ENCODE measurements at places on chromosomes 11 and 22.

DNA sequence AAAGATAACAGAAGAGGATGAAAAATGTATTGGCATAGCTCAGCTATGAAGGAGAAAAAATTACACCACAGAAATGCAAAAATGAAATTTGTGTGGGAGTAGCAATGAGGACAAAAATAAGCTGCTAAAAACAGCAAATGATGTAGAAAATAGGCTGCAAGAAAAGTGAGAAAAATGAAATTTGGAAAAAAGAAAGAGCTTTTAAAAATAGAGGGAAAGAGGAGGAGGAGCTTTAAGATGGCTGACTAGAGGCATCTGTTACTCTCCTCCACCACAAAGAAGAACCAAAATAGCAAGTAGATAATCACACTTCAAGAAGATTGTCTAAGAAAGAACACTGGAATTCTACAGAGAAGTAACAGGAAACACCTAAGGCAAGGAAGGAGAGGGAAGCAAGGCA lies 23.7 kb upstream of the OR5AN1 start:
- DNase-seq = no peak

DNA sequence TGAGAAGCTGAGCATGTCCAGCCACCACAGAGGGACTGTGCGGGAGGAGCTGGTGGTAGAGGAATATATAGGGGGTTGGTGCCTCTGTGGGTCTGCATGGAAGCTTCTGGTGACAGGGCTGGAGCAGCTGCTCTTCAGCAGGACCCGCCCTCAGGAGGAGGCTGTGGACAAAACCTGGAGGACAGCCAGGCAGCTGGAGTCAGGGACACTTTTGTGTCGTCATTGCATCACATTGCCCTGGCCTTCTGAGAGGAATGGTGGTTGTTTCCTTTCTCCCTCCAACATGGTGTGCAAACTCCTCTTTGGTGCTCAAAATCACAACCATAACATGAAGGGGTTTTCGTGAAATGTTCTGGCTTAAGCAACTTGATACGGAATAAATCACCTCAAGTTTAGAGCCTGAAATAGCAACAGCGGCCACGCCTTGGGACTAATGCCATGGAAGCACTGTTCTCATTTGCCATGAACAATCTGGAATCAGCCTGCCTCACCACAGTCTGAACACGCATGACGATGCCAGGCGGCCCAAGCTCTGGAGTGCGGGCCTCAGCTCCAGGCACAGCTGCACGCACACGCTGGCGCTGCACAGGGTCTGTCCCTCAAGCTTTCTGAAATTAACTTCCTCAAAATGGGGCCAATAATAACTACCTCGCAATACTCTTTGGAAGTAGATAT lies 17.1 kb upstream of the CSRP3 start:
- no peak for DNase-seq

DNA sequence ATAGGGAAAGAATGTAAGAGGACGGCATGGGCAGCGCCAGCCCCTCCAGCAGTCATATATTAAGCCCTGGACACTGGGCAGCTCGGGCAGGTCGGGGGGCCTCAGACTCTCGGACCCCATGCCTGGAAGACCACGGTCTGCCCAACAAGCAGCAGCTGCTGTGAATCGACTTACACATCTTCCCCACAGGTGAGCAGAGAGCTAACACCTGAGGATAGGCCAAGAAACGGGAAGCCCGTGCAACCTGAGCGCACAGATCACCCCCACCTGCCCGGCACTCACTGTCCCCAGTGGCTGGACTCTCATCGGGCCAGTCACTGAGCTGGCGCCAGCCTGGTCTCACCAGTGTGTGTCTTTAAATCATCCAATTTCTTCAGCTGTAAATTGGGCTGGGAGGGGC lies 4.7 kb upstream of the TCF20 start:
- DNase-seq = no peak

DNA sequence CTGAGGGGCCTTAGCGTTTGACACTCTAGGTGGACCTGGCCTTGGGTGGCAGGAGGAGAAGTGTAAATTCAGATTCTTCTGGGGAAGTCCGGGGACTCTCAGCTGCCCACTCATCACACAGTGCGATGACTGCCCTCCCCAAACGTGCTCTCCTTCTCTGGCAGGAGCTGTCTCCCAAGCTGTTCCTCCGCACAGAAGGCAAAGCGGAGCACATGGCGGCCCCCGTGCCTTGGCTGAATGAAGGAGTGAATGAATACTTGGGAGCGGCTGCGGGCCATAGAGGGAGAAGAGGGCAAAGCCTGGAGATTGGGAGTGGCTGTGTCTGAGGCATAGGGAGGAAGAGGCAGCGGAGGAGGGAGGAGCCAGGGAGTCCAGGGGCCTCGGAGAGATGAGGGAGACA lies 6.9 kb upstream of the NAA40 start:
- DNase-seq = no peak

DNA sequence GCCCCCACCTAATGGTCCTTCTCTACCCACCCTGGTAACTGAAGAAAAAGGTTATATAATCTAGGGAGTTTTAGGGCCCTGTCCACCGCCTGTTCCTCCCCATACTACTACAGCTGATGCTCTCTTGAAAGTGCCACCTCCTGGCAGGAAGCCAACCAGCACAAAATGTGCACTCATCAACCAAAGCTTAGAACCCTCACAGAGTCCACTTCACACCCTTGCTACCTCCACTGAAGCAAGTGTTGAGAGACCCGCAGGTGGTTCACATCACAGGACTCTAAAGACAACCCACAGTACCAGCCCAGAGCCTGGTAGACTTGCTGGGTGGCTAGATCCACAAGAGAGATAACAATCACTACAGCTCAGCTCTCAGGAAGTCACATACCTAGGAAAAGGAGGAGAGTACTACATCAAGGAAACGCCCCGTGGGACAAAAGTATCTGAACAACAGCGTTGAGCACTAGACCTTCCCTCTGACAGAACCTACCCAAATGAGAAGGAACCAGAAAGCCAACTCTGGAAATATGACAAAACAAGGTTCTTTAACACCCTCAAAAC lies 17.5 kb upstream of the OR10W1 start:
- no peak for DNase-seq

DNA sequence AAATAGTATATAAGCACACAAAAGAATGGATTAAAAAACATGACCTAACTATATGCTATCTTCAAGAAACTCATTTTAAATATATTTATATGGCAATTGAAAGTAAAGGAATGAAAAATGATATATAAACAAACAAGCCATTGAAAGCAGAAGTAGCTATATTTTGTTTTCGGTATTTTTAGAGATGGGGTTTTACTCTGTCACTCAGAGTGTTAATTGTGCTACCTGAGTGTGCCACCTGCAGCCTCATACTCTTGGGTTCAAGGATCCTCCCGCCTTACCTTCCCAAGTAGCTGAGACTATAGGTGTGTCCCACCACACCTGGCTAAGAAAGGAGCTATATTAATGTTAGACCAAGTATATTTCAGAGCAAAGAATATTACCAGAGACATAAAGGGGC lies 624.1 kb downstream of the BUD13 start:
- no peak for DNase-seq

- DNase-seq = no peak
Observed at GRCh38 chr11:108084811-108085210, 36.6 kb upstream of the ACAT1 start.

DNA sequence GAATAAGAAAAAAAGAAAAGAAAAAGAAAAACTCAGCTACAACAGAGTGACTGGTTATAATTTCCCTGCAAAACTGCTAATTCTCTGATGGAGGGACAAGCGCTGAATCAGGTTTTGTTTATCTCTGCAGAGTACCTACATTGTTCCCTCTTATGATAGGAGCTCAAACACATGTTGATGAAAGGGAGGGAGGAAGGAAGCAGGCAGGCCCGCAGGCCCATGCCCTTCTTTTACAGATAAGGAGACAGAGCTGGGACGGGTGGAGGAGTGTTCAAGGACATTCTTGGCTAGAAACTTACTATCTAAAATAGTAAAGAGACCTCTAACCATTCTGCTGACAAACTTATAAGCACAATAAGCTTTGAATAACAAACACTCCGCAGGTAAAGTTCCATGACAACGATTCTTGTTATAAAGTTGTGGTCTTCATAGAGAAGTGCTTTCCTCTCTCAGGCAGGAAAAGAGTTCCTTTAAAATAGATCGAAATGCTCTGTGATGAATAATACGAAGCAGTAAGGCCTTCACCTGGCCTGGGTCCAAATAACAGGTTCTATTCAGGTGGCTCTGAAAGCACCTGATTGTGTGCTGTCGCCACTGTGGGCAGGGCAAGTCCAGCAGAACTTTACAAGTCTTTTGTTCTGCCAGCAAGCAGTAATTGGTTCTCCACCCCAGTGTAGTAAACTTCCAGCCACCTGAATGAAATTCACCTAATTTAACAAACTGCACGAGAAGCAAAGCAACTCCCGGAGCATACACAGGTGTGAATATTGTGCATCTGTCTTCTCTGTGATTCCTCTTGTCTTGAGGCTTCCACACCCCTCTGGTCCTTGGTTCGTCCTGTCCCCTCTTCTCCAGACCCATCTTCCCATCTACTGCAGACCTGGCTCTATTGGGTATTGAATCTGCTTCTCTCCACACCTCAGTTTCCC lies 15.3 kb upstream of the MICAL2 start:
- no peak for DNase-seq

GRCh38 chr22:21650823-21651520 lies 8.9 kb downstream of the SDF2L1 start:
- DNase-seq = no peak

DNA sequence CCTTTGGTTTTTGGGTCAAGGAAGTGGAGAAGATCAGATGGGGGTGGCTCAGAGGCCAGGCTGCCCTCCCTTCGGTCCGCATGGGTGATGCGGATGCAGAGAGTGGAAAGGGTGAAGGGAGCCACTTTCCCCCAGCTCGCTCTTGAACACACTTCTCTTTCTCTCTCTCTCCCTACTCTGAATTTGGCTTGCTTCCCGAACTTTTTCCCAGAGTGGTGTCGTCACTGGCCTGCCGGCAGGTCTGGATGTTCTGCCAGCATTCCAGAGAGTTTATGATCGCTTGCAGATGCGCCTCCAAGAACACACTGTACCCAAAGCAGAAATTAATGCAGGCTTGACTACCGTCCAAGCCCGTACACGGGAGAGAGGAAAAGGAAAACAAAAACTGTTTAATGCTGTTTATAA lies 103.2 kb downstream of the ZBTB16 start:
- DNase-seq = no peak

DNA sequence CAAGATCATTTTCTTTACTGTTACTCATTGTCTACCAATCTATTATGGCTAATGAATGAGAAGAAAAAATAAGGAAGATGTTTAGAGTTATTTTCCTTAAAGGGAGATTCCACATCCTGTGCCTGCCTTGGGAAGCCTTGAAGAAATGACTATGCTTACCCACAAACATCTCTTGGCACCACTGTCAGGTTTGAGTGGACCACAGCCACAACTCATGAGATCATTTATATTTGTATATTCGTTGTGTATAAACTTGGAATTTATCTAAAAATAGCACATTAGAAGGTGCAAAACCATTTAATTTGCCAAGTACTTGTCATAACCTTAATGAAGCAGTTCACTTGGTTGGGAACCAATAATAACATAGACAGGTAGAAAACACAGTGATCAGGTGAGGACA lies 740.8 kb downstream of the DLG2 start:
- DNase-seq = no peak
